Temporal lobe (tissue), 4 donors: ENCODE measurements at places on chromosomes 6 and 20. TPM values are rescaled to one million over a fixed set of nuclear protein-coding genes. Genes with fewer than 3 reads are reported as not detected.

The OXT gene
- total RNA-seq, result not detected

The SOD2 gene
- 35.4 TPM for total RNA-seq

The SLC22A16 gene
- total RNA-seq, result 0.49 TPM

The GABRR1 gene
- not detected for total RNA-seq

The PPP1R14C gene
- 48.7 TPM for total RNA-seq

The GHRH gene
- total RNA-seq, result not detected

The HTR1E gene
- total RNA-seq, result not detected

The EPPIN gene
- total RNA-seq, result not detected

The SLA2 gene
- under 0.01 TPM for total RNA-seq

The FAXC gene
- total RNA-seq, result 42.8 TPM

The MAP7 gene
- total RNA-seq, result 4.2 TPM

The MCHR2 gene
- 7.9 TPM for total RNA-seq

The ATP5F1E gene
- 28.3 TPM for total RNA-seq

The NKAPL gene
- 0.98 TPM for total RNA-seq

The ENPP3 gene
- total RNA-seq, result 0.25 TPM

The FOXS1 gene
- 0.74 TPM for total RNA-seq

The RRAGD gene
- total RNA-seq, result 60.2 TPM

The BTBD3 gene
- total RNA-seq, result 25.6 TPM

The RAET1L gene
- 0.25 TPM for total RNA-seq

The MOXD1 gene
- total RNA-seq, result 30.5 TPM

The UNC5CL gene
- 0.25 TPM for total RNA-seq

The OR14J1 gene
- not detected for total RNA-seq

The FHL5 gene
- total RNA-seq, result 0.74 TPM

The PREX1 gene
- total RNA-seq, result 16.0 TPM

The C20orf141 gene
- not detected for total RNA-seq

The TGM6 gene
- total RNA-seq, result not detected

The SIRPB2 gene
- total RNA-seq, result 0.49 TPM

The CCN6 gene
- not detected for total RNA-seq

The CAPN11 gene
- total RNA-seq, result 0.25 TPM

The SNAP91 gene
- 86.1 TPM for total RNA-seq

The KCNQ5 gene
- 17.2 TPM for total RNA-seq

The CST5 gene
- not detected for total RNA-seq

The UST gene
- 30.0 TPM for total RNA-seq

The CLVS2 gene
- total RNA-seq, result 43.3 TPM

The SLC13A3 gene
- 7.9 TPM for total RNA-seq

The PHACTR1 gene
- total RNA-seq, result 45.5 TPM

The LGSN gene
- total RNA-seq, result 0.25 TPM

The CRISP3 gene
- total RNA-seq, result not detected

The GJA10 gene
- not detected for total RNA-seq

The THBS2 gene
- 11.3 TPM for total RNA-seq

The PGC gene
- total RNA-seq, result 0.49 TPM

The PDYN gene
- total RNA-seq, result 4.9 TPM

The GMDS gene
- 7.6 TPM for total RNA-seq

The SLC24A3 gene
- 21.4 TPM for total RNA-seq

The KIAA1755 gene
- 2.5 TPM for total RNA-seq

The SLC26A8 gene
- total RNA-seq, result 3.2 TPM

The SPDEF gene
- total RNA-seq, result not detected

The OR2B6 gene
- total RNA-seq, result not detected

The SCUBE3 gene
- 1.7 TPM for total RNA-seq

The TRIM31 gene
- total RNA-seq, result not detected

The SLC44A4 gene
- not detected for total RNA-seq

The FERMT1 gene
- 1.5 TPM for total RNA-seq
